Fibroblast of lung (primary cell): ENCODE measurements at places on chromosomes 12 and 14. TPM values are rescaled to one million over a fixed set of nuclear protein-coding genes. Genes with fewer than 3 reads are reported as not detected.

The NR1H4 gene
- total RNA-seq: not detected in 2 replicates

The SNX6 gene
- total RNA-seq: 131 and 134 TPM in 2 replicates

The CD163 gene
- 0.26 TPM in 1 of 2 replicates, not detected in the other for total RNA-seq

The PZP gene
- total RNA-seq: not detected in 2 replicates

The USP44 gene
- total RNA-seq: 27.2 and 27.4 TPM in 2 replicates

The PTPRQ gene
- total RNA-seq: 0.77 and 1.3 TPM in 2 replicates

The ERG28 gene
- 5.1 and 13.5 TPM in 2 replicates for total RNA-seq

The MANSC1 gene
- total RNA-seq: 1.3 and 1.8 TPM in 2 replicates

The DAAM1 gene
- total RNA-seq: 15.5 and 16.9 TPM in 2 replicates

The CEP170B gene
- total RNA-seq: 10.3 and 13.9 TPM in 2 replicates

The ITGA7 gene
- total RNA-seq: 40.3 and 130 TPM in 2 replicates

The SALL2 gene
- total RNA-seq: 3.1 and 3.5 TPM in 2 replicates
